ENCODE measurements at places on chromosomes 1 and 21.

DNA sequence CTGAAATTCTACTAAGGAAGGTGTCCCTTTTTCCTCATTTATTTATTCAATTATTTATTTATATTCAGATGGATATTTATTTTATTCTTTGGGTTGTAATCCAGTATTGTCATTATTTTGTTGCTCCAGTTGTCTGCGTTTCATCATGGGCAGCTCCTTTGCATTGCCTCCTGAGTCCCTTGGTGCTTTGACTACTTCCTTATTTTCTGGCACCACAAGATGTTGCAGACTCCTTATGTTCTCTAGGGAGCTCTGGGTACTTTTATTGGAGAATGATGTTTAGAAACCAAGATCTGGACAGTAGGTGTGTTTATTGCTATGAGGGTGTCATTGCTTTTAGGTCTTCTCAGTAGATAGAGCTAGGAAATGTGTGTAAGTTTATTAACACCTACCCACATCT, 59.9 kb upstream of the ERRFI1 start:
- DNase-seq: no peak

GRCh38 chr1:11289064-11289463, 16.1 kb downstream of the UBIAD1 start:
- no peak for DNase-seq

DNA sequence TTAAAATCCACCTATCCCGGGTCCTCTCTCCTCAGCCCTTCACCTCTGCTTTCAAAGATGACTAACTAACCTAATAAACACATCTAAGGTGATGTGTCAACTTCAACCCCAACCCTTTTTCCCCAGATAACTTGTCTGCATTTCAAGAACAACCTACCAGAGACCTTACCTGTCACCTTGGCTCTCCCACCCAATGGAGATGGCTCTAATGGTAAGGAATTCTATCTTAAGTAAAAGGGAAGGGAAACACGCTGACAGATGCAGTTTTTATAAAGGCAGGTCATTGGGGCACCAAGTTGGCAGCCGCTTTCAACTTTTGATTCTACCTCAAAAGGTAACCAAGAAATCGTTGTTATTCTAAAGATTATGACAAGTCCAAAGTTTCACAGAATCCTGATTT, 37.6 kb downstream of the MRPL39 start:
- DNase-seq: no peak

GRCh38 chr1:21149430-21149854, 27.3 kb downstream of the EIF4G3 start:
- DNase-seq: peak; percentile 53

DNA sequence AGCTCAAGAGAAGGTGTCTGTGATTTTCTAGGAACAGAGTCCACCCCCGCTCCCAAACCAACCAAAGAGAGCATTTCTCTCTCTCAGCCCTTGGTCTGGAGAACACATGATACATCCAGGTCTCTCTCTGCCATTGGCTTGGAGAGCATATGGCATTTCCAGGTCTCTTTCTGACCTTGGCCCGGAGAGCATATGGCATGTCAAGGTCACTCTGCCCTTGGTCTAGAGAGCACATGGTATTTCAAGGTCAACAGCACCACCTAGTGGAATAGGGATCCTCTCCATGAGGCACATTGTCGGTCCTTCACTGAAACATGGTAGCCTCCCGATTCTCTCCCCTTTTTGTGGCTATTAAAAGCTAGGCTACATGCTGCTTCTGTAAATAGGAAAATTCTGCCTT, 437.7 kb upstream of the OLFM3 start:
- DNase-seq: no peak

GRCh38 chr21:37183749-37184148, 83.4 kb downstream of the VPS26C start:
- DNase-seq: no peak

DNA sequence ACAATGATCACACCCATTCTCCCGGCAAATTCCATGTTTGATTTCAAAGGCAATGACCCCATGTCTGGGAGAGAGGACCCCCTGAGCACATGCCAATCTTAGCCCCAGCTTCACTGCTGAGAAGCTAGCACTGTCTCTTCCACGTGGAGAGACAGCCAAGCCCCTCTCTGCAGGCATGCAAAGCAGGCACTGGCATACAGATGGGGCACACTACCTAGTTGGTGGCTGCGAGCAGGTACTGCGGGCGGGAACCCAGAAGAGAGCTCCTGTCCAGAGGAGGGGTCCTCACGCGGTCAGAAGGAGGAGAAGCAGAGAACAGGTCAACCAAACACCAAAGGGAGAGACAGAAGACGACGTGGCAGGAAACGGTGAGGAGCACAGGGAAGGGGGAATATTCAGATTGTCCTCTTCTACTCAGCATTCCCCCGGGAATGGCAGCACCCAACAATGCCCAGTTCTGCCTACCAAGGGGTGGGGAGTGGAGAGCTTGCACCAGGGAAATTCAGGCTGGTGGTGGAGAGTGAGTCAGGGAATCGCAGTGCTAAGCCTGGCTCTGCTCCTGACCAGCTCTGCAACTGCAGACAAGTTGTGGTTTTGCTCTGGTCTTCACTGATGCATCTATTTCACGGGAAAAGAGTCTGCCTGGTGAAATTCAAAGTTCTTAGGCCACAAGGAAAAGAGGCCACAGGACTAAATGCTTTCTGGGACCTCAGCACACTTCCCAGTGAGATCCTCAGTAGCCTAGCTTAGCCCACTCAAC, 48.1 kb upstream of the GOLT1A start:
- no peak for DNase-seq

- DNase-seq: no peak
These were observed 126.7 kb downstream of the NR5A2 start for GRCh38 chr1:200154069-200154767.

DNA sequence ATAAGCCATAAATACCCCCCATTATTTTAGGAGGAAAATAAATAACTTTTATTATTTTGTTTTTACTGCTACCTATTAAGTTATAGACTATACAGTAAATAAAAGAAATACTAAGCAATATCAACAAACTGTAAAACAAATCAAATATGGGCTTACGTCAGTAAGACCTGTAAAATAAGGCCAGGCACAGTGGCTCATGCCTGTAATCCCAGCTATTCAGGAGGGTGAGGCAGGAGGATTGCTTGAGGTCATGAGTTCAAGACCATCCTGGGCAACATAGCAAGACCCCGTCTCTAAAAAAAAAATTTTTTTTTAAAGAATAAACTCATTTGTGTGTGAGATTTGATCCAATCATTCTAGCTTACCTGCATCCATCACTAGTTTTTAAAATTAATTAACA, 17.8 kb downstream of the EGLN1 start:
- DNase-seq: no peak

GRCh38 chr1:204503122-204503912, 8.7 kb upstream of the PIK3C2B start:
- DNase-seq: peak; percentile 81

DNA sequence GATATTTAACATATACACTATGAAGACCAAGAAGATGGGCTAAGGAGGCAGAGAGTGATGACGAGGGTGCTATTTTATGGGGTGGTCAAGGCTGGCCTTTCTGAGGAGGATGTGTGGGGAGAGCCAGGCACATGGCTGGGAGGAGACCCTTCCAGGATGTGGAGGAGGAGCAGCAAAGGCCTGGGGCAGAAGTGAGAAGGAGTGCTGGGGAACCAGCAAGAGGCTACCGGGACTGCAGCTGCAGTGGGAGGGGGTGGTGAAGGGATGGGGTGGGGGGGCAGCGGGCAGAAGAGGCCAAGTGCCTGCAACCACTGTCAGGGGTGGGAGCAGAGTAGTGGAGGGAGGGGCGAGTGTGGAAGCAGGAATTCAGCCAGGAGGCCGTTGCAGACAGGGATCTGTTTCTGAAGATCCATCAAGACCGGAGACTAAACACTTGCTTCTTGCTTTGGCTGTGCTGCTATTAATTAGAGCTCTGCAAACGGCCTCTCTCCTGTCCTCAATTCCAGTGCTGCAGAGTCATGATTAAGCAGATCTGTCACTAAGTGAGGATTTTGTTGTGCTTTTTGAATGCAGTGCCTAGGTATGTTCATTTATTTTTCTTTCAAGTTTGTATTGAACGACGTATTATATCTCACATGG, 89.9 kb downstream of the IER5 start:
- no peak for DNase-seq

GRCh38 chr1:195590649-195591048, 1017.6 kb downstream of the KCNT2 start:
- no peak for DNase-seq

GRCh38 chr1:84374991-84375696, 23.1 kb upstream of the DNASE2B start:
- DNase-seq: no peak

- no peak for DNase-seq
These were observed 25.7 kb downstream of the PRMT2 start for GRCh38 chr21:46661211-46661625.

DNA sequence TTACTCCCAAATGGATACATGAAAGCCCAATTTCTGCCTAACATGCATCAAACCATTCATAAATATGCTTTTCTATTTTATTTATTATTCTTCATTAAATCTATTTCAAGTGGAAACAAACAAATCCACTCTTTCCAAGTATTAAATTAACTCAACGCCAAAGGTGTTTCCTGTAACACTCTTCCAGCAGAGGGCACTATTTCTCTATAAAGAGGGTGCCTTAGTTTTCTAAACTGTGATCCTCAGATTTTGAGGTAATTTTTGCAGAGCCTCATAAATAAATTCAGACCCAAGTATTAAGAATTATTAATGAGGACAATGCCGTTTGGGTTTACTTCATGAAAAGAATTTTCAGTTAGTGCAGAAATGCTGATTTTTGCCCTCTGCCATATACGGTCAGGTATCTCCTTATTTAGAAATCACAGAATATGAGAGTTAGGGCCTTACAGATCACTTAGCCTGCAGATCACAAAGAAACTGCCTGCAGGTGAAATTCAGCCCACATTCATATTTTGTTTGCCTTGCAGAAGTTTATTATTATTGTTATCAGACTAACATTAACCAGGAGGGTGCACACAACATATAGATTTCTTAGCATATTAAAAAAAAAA, 40.1 kb upstream of the MYSM1 start:
- no peak for DNase-seq

GRCh38 chr1:44235808-44236207, 22.5 kb downstream of the DMAP1 start:
- DNase-seq: no peak

DNA sequence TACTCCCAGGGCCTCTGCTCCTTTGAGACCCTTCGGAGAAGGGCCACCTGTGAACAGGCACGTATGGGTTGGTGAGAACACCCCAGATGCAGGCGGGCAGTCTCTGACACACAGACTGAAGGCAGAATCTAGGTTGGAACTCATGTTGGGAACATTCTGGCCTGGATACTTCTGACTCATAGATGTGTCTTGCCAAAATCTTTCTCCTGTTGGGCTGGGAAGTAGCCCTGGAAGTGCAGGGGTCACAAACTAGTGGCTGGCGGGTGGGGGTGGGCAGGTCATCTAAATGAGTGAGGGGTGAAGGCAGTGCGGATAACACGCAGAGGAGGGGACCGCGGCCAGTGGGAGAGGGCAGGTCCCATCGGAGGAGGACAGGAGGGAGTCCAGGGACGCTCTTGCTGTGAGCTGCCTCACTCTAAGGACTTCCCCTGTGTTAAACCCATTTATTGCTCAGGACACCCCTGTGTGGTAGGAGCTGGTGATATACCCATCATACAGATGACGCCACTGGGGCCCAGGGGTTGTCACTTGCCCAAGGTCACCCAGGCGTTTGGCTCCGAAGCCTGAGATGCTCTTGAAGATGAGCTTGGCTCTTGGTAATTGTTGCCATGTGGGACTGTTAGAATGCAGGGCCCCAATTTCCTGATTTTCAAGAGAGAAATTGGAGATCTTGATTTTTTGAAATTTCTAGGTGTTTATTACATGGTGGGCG, 181.0 kb downstream of the PTPRU start:
- DNase-seq: no peak

DNA sequence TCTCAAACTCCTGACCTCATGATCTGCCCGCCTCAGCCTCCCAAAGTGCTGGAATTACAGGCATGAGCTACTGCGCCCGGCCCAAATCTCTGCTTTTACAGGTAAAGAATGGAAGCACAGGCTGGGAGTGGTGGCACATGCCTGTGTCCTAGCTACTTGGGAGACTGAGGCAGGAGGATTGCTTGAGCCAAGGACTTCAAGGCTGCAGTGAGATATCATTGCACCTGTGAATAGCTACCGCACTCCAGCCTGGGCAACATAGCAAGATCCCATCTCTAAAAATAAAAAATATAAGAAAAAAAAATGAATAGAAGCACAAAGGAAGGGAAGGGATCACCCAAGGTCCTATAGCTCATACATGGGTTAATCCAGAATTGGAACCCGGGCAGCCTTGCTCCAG, 15.0 kb downstream of the ALPL start:
- no peak for DNase-seq

DNA sequence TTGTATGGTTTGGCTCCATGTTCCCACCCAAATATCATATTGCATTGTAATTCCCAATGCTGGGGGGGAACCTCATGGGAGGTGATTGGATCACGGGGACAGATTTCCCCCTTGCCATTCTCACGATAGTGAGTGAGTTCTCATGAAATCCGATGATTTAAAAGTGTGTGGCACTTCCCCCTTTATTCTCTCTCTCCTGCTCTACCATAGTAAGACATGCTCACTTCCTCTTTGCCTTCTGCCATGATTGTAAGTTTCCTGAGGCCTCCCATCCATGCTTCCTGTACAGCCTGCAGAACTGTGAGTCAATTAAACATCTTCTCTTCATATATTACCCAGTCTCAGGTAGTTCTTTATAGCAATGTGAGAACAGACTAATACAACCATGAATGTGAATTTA, 211.6 kb upstream of the NR5A2 start:
- no peak for DNase-seq

DNA sequence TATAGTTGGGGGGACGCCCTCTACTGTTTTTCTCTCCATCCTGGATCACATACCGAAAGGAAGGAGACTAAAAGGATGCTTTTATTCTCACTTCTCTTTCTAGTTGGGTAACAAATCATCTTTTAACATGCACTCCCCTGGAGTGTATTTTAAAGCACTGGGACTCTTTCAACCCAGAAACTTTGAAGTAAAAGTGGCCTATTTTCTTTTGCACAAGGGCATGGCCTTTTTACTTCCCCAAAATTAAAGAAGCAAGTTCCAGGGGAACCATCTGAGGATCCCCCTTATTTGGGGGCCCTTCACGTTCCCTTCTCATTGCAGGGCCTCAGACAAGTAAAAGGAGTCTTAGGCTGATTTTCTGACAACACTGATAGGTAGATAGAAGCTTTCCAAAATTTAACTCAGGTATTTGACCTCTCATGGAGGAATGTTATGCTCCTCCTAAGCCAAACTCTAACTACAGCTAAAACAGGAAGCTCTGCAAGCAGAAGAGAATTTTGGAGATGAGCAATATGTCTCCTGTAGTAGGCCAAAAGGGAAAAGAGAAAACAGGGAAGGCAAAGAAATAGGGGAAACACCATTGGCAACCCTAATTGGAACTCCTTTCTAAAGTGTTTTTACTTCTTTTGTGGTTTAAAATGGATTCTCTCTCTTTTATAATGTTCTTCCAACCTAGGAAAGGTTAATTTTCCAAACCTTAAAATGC, 8.9 kb upstream of the CD46 start:
- DNase-seq: no peak

DNA sequence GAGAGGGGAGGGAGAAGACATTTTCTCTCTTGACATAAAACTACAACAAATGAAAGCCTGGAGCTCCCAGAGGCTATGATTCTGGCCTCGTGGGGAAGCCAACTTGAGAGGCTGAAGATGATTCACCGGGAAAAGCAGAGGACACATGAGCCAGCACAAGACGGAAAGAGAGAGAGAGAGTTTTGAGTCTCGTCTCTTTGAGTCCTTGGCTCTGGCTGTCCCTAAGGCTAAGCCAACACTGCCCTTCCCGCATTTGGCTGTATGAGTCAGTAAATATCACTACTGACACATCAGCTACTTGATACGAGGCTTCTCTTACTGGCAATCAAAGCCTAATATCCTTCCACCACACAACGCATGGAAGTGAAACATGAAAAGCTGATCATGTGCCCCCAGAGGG, 95.5 kb downstream of the GRIK3 start:
- DNase-seq: no peak
